ENCODE measurements at places on chromosomes 16 and 17. TPM values are rescaled to one million over a fixed set of nuclear protein-coding genes. Genes with fewer than 3 reads are reported as not detected.
A peak's percentile ranks its signal among the peaks of the same experiment; 100 is the strongest.

DNA sequence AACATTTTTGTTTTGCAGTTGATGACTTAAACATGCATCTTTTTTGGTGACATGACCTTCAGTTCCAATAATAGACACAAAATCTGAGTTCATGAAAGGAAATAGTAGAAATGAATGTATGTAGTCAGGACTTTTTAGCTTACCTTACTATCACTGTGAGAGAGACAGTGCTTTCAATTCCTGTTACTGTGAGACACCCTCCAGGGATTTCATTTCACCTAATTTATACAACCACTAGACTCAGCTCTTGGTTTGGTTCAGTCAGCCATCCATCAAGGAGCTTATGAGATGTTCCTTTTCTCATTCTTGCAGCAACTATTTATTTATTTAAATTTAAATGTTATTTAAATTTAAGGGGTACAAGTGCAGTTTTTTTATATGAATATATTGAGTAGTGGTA lies 77.9 kb downstream of the MAP2K4 start:
- H3K27ac ChIP-seq: no peak overlapping the region
- H3K4me1 ChIP-seq: peaks cover 3% of the 10 kb centered on the region
- DNase-seq: no peak

DNA sequence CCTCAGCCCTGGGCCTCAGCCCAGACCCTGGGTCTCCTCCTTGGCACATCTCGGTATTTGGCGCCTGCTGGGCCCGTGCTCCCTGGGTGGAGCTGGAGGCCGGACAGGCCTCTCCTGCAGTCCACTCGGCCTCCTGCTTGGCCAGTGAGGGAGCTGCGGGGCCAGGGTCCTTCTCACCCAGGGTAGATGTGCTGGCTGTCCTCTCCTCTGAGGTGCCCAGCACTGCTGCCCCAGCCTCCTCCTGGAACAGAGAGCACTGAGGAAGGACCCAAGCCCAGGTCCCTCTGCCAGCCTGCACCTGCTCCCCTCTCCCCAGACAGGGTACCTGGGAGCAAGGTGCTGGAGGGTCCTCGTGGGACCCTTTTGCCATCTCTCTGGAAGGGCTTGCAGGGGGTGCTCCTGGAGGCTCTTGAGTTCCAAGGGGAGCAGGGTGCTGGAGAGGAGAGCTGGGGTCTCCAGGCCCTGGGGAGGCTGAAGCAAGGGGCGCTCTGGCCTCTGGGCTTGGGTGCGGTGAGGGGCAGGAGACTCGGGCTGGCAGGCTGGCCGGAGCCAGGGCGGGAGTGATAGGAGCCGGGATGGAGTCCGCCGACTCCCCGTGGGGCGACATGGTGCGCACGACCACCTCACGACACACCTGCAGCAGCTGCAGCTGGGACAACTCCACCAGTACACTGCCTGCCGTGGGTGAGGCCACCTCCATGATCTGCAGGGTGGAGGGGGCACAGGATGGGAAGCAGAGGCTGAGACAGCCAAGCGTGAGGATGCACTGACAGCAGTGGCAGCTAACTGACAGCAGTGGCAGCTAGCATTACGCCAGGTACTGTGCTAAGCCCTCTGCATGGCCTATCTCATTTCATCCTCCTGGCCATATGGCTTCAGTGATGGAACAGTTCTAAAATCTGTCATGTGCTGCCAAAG lies 17.8 kb downstream of the TSPOAP1 start:
- H3K27me3 ChIP-seq: no peaks in the 10 kb centered on the region
- H3K4me3 ChIP-seq: no peak overlapping the region
- no peaks in the 10 kb centered on the region for H3K4me1 ChIP-seq
- peaks cover 1% of the 10 kb centered on the region for H3K36me3 ChIP-seq

DNA sequence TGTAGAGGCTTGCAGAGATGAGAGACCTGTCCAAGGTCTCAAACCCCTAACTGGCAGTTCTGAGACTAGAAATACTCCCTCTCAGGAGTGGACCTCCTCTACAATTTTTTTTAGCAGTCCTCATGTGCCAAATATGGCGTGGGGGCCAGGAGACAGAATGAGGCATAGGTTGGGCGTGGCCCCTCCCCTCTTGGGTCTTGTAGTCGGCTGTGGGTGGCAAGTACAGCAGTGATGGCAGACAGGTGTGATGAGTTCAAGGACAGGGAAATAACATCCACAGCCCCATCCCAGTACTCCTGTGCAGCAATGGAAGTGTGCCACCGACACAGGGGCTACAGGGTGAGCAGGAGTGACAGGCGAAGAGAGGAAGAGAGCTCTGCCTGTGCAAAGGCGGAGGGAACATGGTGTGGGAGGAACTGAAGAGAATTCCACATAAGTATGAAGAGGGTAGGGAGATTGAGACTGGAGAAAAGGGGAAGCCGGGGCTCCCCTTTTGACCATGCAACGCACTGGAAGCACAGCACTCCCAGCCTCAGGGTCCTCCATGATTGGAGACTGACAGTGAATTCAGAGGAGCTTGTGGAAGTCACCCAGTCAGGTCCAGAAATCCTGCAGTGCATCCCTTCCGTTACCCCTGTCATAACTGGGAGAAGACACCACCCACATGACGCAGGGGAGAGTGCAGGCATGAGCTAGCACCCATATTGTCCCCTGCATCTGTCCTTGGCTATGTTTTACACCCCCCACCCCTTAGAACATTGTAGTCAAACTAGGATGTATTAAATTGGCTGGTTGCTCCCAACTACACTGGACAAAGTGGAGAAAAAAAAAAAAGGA lies 14.8 kb upstream of the CETP start:
- peaks cover 32% of the 10 kb centered on the region for H3K36me3 ChIP-seq
- H3K4me3 ChIP-seq: no peak overlapping the region
- H3K27me3 ChIP-seq: no peaks in the 10 kb centered on the region
- peaks cover 54% of the 10 kb centered on the region for H3K4me1 ChIP-seq
- peak; percentile 35 for DNase-seq

DNA sequence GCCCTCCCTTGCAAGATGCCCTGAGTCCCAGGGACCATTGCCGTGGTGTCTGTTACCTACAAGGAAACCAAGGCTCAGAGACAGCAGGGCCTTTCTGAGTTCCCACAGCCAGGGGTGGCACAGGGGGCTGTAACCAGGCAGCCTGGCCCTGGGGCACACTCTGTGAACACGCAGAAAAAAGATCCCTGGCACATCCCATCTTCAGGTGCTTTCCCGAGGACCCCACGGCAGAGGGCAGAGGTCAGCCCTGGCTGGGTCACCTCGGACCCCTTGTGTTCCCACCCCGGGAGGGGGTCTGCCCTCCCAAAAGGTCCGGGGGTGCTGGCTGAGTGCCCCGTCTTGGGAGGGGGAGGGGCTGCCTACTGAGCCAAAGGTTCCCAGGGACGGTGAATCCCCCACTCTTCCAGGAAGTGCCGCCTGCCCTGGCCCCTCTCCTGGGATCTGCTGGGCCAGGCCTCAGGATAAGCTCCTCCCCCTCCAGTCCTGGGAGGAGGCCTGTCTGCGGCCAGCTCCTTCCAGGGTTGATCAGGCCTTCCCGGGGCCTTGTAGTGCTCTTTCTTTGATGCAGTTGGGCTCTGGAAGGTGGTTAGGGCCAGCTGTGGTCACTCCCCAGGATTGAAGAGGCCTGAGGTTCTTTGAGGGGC lies 8.1 kb downstream of the GLIS2 start:
- no peaks in the 10 kb centered on the region for H3K36me3 ChIP-seq
- no peak overlapping the region for H3K4me3 ChIP-seq

- peaks cover 9% of the 10 kb centered on the region for H3K27me3 ChIP-seq
- H3K36me3 ChIP-seq: no peaks in the 10 kb centered on the region
- H3K4me1 ChIP-seq: peaks cover 33% of the 10 kb centered on the region
- H3K4me3 ChIP-seq: peak overlapping the region; percentile 92
Measured at GRCh38 chr17:47840001-47840741, 902 bp downstream of the SCRN2 start.

GRCh38 chr16:14302399-14303181 lies 231.5 kb downstream of the MRTFB start:
- H3K4me3 ChIP-seq: peak overlapping the region; percentile 80
- peak; percentile 37 for DNase-seq
- peaks cover 18% of the 10 kb centered on the region for H3K4me1 ChIP-seq
- no peaks in the 10 kb centered on the region for H3K36me3 ChIP-seq
- H3K27ac ChIP-seq: peak overlapping the region; percentile 42

DNA sequence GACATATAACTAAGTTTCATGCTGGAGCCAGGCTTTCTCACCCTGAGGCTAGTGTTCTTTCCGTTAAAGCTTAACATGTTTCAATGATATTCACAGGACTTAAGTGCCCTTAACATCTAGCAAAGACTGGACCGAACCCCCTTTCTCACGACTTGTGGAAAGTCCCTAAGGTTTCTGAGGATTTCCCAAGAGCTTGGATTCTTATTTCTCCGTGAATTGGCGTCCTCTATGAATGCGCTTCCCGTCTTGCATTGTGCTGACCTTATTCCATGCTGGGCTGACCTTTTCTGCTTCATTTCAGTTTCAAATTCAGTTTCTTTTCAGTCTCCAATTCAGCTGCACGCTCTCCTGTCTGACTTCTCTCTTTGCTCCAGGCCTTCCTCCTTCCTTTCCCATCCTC lies 206.4 kb downstream of the HS3ST3A1 start:
- H3K4me1 ChIP-seq: no peaks in the 10 kb centered on the region
- no peak for DNase-seq
- no peak overlapping the region for H3K27ac ChIP-seq
- H3K4me3 ChIP-seq: no peak overlapping the region

GRCh38 chr16:86215233-86215978 lies 294.9 kb upstream of the FOXF1 start:
- no peak for DNase-seq
- no peak overlapping the region for H3K4me3 ChIP-seq
- H3K36me3 ChIP-seq: no peaks in the 10 kb centered on the region
- no peaks in the 10 kb centered on the region for H3K4me1 ChIP-seq
- H3K27ac ChIP-seq: no peak overlapping the region

- peaks cover 69% of the 10 kb centered on the region for H3K4me1 ChIP-seq
- H3K4me3 ChIP-seq: peak overlapping the region; percentile 6
- DNase-seq: peak; percentile 36
- H3K36me3 ChIP-seq: peaks cover 8% of the 10 kb centered on the region
- no peaks in the 10 kb centered on the region for H3K27me3 ChIP-seq
Measured at GRCh38 chr17:67431249-67432015, 54.4 kb downstream of the PITPNC1 start.

DNA sequence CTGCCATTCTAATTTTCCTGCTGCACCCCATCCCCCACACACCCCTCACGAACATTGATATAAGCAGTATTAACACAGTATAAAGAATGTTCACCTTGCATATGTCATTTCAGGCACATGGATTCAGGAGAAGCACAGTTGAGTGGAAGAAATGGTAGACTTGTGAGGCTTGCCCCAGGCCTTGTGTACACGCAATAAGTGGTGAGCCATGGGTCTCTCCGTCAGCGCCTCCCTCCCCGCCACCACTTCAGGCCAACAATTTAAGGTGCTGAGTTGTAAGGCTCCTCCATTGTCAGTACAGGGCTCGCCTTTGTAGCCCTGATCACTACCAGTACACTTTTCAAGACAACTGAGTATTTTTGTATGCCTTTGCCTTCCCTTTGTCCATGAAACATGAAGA lies 12.2 kb upstream of the CLEC18C start:
- no peak overlapping the region for H3K4me3 ChIP-seq
- no peak overlapping the region for H3K27ac ChIP-seq
- DNase-seq: no peak
- H3K36me3 ChIP-seq: peaks cover 22% of the 10 kb centered on the region
- no peaks in the 10 kb centered on the region for H3K4me1 ChIP-seq
- H3K27me3 ChIP-seq: no peaks in the 10 kb centered on the region

DNA sequence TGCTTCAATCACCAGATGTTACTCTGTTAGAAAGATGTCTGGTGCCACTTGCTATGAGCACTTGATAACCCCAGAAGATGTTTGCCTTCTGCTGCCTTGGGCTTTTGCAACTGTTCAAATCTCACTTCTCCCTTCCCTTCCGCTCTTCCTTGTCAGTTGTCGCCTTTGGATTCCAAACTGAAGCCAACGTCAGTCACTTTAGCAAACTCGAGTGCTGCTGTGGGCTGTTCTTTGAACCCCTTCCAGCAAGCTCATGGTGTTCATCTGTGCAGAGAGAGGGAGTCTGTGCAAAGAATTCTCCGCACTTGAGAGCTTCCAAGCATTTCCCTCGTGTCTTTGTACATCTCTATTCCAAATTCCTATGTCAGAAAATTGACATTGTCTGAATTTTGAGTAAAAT lies 879.4 kb downstream of the CDH11 start:
- no peaks in the 10 kb centered on the region for H3K4me1 ChIP-seq
- H3K36me3 ChIP-seq: no peaks in the 10 kb centered on the region
- H3K27me3 ChIP-seq: no peaks in the 10 kb centered on the region

DNA sequence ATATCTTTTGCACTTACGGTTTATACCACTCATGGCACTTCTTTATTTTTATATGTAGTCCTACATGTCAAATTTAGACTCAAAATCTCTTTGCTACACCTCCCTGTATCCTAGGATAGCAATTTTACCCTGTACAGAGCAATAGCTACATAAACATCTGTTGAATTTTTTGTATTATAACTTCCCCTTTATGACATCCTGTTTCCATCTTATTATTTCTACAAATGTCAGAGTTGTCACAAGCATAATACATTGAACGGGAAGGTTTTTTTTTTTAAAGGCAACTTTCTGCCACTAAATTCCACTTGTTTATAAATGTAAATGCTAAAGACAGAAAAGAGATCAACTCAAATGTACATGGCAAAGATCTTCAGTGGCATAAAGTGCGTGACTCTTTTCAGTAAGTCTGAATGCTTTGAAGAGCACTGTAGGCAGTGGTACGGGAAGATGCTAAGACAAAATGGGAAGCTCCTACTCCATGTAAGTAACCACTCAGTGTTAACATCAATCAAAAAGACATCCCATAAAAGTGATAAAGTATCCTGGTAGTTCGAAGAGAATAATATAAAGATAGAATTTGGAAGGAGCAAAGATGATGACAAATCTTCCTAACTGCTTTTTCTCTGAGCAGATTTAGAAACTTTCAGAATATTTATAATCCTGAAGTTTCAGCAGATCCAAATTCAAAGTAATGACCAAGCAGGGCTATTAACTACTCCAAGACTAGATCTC lies 26.8 kb downstream of the GNA13 start:
- DNase-seq: no peak
- peak overlapping the region; percentile 96 for H3K27ac ChIP-seq
- H3K36me3 ChIP-seq: peaks cover 35% of the 10 kb centered on the region
- no peaks in the 10 kb centered on the region for H3K27me3 ChIP-seq
- no peak overlapping the region for H3K4me3 ChIP-seq

GRCh38 chr17:5128905-5129535 lies 13.2 kb downstream of the USP6 start:
- no peak for DNase-seq
- no peak overlapping the region for H3K27ac ChIP-seq
- H3K4me1 ChIP-seq: no peaks in the 10 kb centered on the region

- H3K27ac ChIP-seq: no peak overlapping the region
- DNase-seq: no peak
- H3K36me3 ChIP-seq: no peaks in the 10 kb centered on the region
- H3K4me3 ChIP-seq: no peak overlapping the region
Measured at GRCh38 chr17:77042476-77043231, 98.1 kb upstream of the SEC14L1 start.

CES5A gene
- not detected for total RNA-seq

WNT3 gene
- total RNA-seq: not detected

CDRT4 gene
- 3.7 TPM for total RNA-seq

TP53TG3D gene
- 0.36 TPM for total RNA-seq

PYCARD gene
- total RNA-seq: 6.1 TPM

Measured in activated CD8-positive, alpha-beta T cell treated with anti-CD3 and anti-CD28 coated beads for 36 hours (primary cell).